Left ventricle myocardium inferior (tissue), 1 donor: ENCODE measurements at places on chromosomes 5 and 9.
A peak's percentile ranks its signal among the peaks of the same experiment; 100 is the strongest.

GRCh38 chr5:96548905-96549304 lies 113.3 kb upstream of the CAST start:
- DNase-seq: no peak

DNA sequence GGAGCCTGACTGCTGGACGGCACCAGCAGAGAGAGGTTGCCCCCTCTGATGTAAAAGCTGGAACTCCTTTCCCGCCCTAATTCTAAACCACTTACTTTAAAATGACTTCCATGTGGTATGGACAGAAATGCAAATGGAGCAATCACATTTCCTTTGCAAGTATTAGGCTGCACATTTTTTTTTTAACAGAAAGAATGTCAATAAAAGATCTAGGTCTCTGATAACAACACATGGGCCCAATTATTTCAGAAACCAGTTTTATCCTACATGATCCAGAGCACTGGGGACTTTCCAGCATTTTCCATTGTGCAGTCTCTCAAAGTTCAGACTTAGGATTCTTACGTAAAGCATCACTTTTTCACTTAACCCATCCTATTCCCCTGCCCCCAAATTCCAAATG lies 203.7 kb downstream of the NXNL2 start:
- no peak for DNase-seq

DNA sequence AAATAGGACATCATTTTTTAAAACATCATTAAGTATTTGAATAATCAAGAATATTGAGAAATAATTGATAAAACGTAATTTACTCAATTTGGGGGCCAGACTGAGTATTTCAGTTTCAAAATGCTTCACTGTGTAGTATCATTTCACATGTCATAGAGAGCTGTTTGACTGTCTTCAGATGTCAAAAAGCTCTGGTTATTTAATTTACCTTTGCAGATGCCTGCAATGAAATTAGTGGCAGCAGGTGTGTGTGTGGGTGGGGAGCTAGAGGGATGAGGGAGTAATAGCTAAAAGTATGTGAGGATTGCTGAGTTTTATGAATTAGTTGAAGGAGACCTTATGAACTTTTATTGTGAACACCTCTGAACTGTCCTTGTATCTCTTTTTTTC lies 567.2 kb upstream of the MEF2C start:
- DNase-seq: no peak

GRCh38 chr9:94785215-94786169 lies 59.0 kb downstream of the AOPEP start:
- no peak for DNase-seq

DNA sequence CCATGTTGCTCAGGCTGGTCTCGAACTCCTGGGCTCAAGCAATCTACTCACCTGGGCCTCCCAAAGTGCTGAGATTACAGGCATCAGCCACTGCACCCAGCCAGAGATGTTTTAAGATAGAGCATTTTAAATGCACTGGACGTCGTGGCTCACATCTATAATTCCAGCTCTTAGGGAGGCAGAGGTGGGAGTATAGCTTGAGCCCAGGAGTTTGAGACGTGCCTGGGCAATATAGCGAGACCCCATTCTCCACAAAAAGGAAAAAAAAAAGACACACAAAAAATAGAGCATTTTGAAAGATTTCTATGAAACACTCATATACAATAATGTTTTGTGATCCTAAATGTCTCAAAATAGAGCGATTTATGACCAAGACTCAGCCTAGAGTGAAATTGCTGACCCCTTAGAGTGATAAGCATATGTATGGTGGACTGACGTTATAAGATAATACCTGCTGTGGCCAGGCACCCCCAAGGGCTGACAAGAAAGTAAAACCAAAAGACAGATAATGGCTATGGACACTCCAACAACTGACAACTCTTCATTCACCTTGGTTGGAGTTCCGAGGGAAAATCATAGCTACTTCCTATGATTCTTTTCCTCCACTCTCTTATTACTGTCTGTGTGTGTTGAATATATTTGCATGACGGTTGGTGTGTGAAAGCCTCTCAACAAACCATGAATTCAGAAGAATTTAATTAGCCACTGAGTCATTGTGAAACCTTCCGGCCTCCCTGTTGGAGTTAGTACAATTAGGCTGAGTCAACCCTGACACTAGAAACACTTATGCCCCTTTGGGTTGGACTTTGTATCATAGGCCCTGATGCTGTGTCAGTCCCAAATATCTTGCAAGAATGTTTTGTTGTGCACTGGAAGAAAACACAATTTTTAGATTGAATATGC lies 526.5 kb upstream of the NUDT12 start:
- DNase-seq: no peak

GRCh38 chr5:149740866-149741459 lies 10.9 kb downstream of the PPARGC1B start:
- no peak for DNase-seq

GRCh38 chr5:158611581-158611980 lies 488.1 kb downstream of the EBF1 start:
- DNase-seq: no peak

GRCh38 chr5:116459301-116459700 lies 115.3 kb downstream of the SEMA6A start:
- no peak for DNase-seq

GRCh38 chr5:8844847-8845246 lies 701.0 kb downstream of the SEMA5A start:
- DNase-seq: no peak

DNA sequence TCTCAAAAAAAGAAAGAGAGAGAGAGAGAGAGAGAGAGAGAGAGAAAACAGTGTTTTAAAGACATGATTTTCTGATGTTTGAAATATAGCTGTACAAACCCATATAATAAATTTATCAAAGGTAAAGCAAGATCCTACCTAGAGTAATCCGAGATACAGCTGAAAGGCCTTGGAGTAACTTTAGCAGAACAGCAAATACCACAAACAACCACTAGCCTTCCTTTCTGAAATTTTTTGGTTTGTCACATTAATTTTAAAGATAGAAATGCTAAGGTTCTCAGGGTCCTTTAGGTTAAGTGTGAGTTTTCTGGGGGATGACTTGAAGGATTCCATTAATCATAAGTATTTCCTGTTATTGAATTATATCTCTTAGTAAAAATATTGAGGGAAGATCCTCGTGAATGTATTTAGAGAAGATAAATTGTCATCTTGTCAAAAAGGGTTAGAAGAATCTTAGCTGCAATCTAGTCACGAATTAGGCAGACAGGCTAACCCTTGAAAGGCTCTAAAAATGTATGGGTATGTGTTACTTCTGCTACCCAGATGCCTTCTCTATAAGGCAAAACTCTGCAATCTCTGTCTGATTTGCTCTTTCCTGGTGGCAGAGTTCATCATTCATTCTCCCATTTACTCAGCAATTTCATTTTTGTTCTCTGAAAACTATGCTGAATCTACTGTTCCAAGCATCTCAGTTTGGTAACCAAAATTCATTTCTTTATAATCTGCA lies 27.3 kb downstream of the F2RL2 start:
- DNase-seq: no peak

DNA sequence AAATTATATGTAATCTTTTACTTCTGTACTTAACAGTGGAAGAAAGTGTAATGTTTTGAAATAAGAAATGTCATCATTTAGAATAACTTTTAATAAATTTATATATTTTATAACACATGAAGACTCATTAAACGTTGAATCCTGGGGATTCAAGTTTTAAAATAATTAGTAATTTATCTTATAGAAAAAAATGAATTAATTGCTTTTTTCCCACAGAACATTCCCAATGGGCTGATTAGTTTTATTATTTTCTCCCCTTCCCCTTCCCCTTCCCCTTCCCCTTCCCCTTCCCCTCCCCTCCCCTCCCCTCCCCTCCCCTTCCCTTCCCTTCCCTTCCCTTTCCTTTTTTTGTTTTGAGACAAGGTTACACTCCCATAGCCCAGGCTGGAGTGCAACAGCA lies 79.7 kb downstream of the MRPS30 start:
- DNase-seq: no peak

DNA sequence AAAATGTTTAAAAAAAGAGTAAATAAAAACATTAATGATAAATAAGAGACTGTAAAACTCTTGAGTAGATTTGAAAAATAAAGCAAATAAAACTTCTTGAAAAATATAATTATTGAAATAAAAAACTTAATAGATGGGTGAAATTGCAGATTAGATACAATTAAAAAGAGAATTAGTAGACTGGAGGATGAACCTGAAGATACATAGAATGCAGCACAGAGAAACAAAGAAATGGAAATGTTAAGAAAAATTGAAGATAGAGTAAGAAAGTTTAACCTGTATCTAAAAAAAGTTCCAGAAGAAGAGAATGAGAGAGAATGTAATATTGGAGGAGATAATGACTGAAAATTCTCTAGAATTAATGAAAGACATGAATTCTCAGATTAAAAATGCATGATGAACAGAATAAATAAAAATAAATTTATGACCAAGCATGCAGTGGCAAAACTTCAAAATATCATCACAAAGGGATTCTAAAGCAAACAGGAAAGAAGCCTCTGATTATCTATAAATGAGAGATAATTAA lies 438.1 kb upstream of the CLINT1 start:
- no peak for DNase-seq

DNA sequence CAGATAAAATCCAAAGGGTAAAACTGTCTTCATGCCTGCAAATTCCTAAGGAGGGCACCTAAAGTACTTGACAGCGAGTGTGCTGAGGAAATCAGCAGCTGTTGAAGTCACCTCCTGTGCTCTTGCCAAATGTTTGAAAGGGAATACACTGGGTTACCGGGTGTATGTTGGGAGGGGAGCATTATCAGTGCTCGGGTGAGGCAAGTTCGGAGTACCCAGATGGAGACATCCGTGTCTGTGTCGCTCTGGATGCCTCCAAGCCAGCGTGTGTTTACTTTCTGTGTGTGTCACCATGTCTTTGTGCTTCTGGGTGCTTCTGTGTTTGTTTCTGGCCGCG lies 727 bp upstream of the ADRB2 start:
- DNase-seq: peak; percentile 16

DNA sequence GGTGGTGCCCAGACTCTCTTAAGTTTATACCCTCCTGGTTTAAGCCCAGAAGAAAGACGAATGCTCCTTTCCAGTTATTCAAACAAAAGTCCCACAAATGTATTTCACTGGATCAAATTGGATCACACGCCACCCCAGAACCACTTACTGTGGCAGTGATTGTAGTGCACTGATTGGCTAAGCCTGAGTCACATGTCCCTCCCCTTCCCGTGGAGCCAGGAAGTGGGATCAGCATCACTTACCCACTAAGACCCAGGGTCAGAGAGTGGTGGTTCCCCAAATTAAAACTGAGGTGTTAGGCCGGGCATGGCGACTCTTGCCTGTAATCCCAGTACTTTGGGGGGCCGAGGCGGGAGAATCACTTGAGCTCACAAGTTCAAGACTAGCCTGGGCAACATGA lies 29.5 kb upstream of the CCDC180 start:
- no peak for DNase-seq

DNA sequence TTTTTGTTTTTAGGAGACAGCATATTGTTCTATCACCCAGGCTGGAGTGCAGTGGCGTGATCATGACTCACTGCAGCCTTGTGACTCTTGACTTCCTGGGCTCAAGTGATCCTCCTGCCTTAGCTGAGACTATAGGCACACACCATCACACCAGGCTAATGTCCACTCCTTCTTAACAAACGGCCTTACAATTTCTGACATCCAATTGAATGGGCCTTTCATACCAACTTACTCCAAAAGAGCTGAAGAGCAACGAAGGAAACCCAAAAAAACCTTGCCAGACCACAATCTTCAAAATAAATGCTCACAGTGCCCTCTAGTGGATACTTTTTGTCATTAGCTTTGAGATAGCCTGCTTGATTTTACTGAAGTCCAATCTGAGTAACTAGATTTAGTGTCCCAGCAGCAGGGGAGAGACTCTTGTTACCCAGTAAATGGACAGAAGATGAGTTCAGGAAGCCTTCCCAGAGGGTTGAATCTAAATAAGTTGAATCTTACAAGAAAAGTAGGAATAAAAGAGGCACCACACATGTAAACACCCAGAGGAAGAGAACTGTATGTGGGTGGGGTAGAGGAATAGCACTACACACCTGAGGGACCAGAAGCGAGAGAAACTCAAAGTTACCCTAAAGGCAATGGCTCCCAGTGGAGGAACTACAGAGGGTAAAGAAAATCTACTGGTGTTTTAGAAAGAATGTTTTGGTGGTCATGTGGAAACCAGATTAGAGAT lies 9.3 kb downstream of the ZNF622 start:
- DNase-seq: no peak

DNA sequence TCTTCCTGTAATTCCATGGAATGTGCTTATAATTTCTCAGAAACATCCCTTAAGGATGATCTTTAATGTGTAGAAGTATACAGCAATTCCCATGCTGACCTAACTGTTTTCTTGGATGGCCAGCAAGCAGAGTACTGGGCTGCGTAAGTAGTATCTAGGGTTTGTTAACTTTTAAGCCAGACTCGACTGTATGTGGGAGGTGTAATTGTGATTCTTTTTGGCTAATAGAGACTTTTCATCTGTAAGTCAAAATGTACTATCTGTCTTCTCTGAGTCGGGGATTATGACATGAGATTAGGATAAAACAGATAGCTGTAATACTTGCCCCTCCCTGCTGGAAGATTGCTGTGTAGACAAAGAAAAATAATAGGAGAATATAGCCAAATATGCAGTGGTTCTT lies 169.3 kb downstream of the SGCD start:
- DNase-seq: no peak

DNA sequence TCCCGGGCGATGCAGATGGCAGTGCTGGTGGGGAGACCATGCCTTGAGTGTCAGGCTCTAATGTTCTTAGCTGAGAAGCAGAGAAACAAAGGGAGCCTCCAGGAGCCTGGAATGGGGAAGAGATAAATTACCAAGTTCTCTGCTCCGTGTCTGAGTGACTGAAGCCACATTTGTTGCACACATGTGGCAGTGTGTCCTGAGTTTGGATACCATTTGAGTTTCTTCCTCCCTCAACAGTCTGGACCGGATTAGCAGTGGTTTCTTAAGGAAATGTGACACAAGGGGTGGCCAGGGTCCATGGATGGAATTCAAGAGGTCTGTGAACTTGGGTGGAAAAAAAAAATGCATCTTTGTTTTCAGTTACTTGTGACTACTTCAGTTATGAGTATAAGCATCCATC lies 50.7 kb upstream of the GARNL3 start:
- no peak for DNase-seq

GRCh38 chr5:56734091-56734694 lies 81.2 kb upstream of the MAP3K1 start:
- DNase-seq: no peak

GRCh38 chr9:15317836-15318235 lies 10.8 kb upstream of the TTC39B start:
- no peak for DNase-seq

DNA sequence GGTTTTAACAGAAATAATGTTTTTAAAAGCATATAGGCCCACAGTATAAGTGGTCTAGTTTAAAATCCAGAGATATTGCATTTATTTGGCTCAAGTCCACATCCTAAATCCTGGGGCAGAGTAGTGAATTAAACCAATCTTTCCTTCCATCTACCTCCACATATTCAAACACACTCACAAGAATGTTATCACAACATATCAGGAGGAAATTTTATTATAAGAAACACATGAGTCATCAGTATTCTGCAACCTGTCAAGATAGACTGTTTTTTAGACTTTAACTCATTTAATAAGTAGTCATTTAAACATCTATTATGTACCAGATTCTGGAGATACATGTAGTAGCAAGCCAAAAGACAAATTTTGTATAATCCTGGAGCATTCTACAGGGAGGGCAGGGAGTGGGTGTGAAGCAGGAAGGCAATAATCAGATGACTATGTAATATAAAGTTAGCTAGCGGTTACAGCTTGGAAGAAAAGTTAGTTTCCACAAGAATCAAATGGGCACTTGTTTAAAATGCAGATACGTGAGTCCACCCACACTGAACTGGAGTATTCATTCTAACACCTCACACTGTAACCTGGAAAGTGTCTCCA lies 187.3 kb upstream of the PIK3R1 start:
- DNase-seq: no peak
